ENCODE measurements at places on chromosomes 6 and 20.

DNA sequence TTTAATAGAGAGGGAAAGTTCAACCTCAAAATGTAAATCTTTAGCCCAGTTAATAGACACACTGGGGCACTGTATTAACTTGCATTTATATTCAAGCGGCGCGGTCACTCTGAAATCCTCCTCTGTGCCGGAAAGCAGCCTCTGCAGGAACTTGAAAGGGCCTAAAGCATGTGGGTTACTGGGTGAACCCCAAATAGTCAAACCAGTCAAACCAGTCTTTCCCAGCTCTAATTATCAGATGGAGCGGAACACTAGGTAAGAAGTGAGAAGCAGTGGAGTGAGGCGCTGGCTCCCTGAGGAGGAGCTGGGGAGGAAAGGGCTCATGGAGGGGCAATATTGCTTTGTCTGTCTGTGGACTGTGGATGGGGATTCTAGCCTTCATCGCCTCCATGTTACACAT, 531.3 kb downstream of the QKI start:
- DNase-seq = no peak

DNA sequence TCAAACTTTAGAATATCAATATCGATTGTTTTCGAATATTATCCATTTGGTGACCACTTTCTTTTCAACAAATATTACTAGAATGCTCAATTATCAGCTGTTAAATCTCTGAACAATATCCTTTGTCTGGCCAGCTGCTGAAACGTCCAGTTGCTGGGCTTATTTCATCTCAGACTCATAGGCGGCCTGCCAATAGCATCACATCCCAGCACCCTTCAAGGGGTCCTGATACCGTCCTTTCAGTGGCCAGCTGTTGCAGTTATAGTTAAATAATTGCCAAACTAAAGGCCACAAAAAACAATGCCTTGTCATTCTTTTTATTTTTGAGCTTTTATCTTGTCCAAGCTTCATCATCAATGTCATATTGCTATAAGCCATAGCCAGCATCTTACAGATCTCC, 1006.8 kb upstream of the MANEA start:
- DNase-seq = no peak

DNA sequence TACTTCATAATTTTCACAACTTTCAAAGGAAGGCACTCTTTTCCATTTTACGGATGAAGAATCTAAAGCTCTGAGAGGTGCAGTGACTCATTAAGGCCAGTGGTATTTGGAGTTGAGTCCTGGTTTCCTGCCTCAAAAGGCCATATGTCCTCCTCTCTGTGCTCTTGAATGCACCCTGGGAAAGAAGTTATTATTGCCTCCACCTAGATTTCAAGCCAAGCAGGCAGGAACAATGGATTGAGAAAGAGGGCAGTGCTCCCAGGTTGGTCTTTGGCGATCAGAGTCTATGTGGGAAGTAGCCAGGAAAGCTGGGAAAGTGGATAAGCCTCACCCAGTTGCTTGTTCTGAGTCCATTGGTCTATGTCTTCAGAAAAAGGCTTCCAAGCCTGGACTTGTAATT, 165.0 kb downstream of the MAFB start:
- no peak for DNase-seq

- no peak for DNase-seq
Measured at GRCh38 chr6:21263531-21264287, 329.8 kb upstream of the SOX4 start.

DNA sequence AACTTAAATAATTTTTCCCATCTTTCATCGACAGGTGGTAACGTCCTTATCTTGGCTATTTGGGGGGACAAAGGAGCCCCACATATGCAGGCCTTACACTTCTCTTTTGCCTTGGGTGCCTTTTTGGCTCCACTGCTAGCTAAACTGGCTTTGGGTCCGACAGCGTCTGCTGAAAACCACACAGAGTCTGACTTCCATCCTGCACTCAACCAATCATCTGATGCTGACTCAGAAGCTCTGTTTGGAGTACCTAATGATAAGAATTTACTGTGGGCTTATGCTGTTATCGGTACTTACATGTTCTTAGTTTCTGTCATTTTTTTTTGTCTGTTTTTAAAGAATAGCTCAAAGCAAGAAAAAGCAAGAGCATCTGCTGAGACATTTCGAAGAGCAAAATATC, 178.5 kb downstream of the SLC16A10 start:
- DNase-seq = no peak

- DNase-seq = no peak
Measured at GRCh38 chr20:5510446-5510845, 193.7 kb upstream of the PROKR2 start.

- no peak for DNase-seq
Measured at GRCh38 chr6:138572167-138572875, 73.0 kb upstream of the NHSL1 start.

DNA sequence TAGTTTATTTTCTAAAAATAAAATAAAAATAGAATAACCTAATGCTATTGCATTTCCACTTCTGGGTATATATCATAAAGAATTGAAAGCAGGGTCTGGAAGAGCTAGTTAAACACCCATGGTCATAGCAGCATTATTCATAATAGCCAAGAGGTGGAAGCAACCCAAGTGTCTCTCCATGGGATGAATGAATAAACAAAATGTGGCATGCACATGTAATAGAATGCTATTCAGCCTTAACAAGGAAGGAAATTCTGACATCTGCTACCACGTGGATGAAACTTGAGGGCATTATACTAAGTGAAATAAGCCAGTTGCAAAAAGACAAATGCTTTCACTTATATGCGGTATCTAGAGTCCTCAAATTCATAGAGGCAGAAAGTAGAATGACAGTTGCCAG, 130.8 kb downstream of the TIAM2 start:
- DNase-seq = no peak

DNA sequence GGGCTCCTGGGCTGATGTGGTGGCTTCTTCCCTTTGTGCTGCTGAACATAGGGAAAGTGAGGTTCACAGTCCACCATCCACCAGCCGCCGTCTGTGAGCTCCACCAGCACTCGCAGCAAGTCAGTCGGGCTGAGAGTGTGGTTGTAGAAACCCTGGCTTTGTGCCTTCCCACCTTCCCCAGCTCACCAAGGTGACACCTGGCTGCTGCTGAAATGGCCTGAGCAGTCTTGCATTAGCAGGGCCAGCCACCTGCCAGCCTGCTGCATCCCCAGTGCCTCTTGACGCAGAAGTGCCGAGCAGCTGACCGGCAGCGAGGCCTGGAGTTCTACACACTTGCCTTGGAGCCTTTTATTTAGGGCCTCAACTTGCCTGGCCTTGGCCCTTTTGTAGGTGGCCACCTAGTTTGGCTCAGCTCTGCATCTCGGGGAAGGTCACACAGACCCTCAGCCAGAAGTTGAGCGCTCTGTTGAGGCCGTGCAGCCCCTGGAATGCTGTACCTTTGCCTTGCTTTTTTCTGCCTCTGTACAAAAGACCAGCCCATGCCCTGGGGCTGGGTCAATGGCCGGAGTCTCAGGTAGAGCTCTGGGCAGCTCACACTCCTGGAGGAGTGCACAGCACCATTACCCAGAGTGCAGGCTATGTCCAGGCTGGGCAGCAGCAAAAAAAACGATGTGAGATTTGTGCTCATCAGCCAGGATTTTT, 76.5 kb downstream of the PTPN1 start:
- no peak for DNase-seq

- DNase-seq = no peak
Measured at GRCh38 chr6:130890521-130890971, 63.3 kb downstream of the SMLR1 start.

DNA sequence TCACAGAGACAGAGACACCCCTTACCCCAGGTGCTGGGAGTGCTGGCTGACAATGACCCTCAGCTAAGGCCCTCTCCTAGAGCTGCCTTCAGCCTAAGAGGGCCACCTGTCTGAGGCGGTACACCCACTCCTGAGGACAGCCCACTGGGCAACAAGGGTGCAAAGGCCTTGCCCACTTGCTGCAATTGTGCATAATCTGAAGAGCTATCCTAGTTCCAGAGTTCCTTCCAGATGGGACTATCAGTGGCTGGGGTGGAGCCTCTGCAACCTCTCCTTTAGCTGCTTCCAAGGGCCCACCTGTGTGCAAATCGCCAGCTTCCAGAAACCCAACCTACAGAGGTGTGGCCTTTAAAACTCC, 87.5 kb downstream of the PREX1 start:
- no peak for DNase-seq
